T follicular helper cell (primary cell): ENCODE measurements at places on chromosomes 7 and 10.

DNA sequence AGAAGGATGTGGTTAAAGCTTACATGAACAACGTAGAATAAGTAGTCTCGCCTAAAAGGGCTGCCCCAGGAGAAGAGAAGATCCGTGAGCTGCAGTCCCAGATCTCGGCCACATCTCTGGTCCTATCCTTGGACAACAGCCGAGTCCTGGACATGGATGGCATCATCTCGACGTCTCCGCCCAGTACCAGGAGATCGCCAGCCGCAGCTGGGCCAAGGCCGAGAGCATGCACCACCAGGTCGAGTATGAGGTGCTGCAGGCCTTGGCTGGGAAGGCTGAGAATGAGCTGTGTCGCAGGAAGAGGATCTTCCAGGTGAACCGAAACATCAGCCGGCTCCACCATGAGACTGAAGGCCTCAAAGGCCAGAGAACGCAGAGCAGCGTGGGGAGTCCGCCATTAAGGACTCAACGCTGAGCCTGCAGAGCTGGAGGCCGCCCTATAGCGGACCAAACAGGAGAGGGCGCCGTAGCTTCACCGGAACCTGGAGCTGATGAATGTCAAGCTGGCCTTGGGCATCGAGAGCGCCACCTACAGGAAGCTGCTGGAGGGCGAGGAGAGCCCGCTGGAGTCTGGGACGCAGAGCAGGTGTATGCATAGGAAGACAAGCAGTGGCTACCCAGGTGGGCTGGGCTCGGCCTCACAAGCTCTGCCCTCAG, 22.2 kb downstream of the LIPK start:
- no peak for DNase-seq

GRCh38 chr10:28551086-28551485, 18.2 kb downstream of the WAC start:
- no peak for DNase-seq

- no peak for DNase-seq
These were observed 365.3 kb upstream of the SHH start for GRCh38 chr7:156177422-156178055.

- DNase-seq = no peak
These were observed 1.0 kb downstream of the SMNDC1 start for GRCh38 chr10:110303681-110304080.

- no peak for DNase-seq
These were observed 29.5 kb upstream of the CCNY start for GRCh38 chr10:35306852-35307251.

GRCh38 chr7:157270060-157270444, 66.8 kb upstream of the DNAJB6 start:
- no peak for DNase-seq

- no peak for DNase-seq
These were observed 49.8 kb downstream of the LHPP start for GRCh38 chr10:124511205-124512039.

GRCh38 chr7:51187941-51188340, 128.7 kb downstream of the COBL start:
- no peak for DNase-seq

GRCh38 chr7:119957335-119957734, 315.6 kb upstream of the KCND2 start:
- DNase-seq = no peak
